Endothelial cell of umbilical vein (primary cell): ENCODE measurements at places on chromosomes 7 and 10.

GRCh38 chr7:12888717-12889116 lies 201.3 kb downstream of the ARL4A start:
- DNase-seq: peak; percentile 14

DNA sequence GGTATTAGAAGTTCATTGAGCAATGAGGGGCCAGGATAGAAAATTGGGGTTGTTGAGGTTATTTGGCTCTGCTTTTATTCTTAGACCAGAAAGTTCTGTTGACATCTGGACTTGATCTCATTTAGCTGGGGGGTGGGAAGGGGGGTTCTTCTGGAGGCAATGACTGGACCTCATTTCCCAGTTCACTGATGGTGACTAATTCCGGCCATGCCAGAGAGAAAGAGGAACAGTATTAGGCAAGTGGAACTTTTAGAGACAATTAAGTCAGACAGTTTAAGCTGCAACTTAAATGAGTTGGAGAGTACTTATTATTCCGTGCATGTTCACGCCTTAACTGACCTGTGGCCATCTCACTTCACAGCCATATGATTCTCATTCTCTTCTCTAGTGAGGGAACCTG lies 512.5 kb downstream of the REEP3 start:
- DNase-seq: no peak

DNA sequence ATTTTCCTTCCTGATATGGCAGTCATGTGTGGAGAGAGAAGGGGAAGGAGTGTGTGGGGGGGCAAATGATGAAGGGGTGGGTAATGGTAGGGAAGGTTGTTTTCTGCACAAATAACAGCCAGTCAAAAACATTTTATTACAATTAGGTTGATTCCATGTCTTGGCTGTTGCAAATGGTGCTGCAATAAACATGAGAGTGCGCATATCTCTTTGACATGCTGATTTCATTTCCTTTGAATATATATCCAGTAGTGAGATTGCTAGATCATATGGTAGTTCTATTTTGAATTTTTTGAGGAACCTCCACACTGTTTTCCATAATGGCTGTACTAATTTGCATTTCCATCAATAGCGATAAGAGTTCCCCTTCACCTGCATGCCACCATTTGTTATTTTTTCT lies 10.6 kb upstream of the JAZF1 start:
- DNase-seq: no peak

- no peak for DNase-seq
Measured at GRCh38 chr7:28855538-28856217, 102.5 kb downstream of the TRIL start.

DNA sequence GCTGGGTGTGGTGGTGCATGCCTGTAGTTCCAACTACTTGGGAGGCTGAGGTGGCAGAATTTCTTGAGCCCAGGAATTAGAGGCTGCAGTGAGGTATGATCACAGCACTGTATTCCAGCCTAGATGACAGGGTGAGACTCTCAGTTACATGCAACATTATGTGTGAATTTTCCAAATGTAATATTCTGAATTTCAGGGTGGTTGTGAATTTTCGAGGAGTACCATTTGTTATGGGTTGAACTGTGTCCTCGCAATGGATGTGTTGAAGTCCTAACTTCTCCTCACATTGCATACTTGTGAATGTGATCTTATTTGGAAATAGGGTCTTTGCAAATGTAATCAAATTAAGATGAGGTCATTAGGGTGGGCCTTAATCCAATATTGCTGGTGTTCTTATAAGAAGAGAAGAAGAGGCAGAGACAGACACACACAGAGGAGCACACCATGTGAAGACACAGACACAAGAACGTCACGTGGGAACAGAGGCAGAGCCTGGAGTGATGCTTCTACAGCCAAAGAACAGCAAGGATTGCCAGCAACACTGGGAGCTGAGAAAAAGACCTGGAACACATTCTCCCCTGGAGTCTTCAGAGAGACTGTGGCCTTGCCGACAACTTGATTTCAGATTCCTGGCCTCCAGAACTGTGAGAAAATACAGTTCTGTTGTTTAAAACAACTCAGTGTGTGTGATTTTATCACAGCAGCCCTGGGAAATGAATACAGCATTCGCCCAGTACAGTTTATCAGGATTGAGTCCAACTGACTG lies 91.9 kb downstream of the ZNF783 start:
- no peak for DNase-seq

DNA sequence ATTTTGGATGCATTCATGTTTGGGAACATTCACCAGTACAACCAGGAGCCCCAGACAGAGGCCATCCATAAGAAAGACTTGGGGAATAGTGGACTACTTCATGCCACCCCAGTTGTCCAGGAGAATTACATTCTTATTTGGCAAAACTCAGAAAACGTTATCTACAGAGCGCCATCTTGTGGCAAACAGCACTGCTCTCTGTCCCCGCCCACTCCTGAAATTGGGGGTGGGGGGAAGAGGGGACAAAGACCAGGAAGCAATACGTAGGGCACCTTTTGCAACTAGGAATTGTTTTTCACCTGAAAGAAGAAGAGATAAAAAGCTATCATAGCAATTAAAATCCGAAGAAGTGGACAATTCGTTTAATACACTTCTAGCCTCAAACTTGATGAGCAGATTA lies 134.6 kb upstream of the MGMT start:
- DNase-seq: peak; percentile 62

GRCh38 chr10:75887992-75888680 lies 456.7 kb downstream of the LRMDA start:
- no peak for DNase-seq

- DNase-seq: no peak
Measured at GRCh38 chr10:69287181-69287580, 8.9 kb downstream of the HK1 start.

DNA sequence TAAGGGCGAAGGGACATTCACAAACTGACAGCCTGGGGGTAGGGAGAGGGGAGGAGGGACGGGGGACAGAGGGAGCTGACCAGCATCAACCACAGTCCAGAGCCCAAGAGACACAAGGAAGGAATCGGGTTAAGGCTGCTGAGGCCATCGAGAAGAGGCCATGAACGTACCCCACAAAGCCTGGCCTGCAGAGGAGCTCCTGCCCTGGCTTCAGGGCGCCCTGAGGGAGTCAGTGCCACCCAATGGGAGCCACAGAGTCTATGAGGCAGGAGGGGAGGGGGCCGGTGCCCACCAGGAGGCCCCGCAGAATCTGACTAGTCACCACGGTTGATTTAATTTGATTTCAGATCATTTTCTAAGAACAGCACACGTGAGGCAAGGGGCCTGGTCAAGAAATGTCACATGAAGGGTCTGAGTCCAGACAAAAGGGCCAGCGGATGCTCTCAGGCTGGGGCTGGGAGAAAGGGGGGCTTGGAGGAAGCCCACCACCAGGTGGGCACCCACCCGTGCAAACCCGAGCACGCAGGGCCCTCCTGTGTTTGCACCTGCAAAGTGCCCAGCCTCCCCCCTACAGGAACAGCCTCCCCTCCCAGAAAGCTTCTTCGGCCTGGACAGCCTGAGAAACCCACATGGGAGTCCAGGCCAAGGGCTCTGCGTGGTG lies 40.4 kb downstream of the CAMK2B start:
- DNase-seq: no peak

DNA sequence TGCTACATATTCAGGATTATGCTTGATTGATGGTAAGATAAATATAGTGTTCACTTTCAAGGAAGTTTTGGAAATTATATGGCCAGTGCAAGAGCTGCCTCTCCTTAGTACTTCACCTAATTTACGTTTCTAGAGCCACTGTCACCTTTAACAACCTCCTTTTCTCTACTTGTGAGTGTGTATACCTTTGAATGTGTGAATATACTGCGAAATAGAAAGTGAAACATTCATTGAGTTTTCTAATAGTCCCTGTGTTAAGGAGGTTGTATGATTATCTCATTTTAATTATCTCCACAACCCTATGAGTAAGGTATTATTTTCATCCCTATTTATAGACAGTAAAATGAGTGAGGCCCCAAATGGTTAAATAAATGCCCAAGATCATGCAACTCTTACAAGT lies 1050.5 kb downstream of the XPNPEP1 start:
- no peak for DNase-seq

DNA sequence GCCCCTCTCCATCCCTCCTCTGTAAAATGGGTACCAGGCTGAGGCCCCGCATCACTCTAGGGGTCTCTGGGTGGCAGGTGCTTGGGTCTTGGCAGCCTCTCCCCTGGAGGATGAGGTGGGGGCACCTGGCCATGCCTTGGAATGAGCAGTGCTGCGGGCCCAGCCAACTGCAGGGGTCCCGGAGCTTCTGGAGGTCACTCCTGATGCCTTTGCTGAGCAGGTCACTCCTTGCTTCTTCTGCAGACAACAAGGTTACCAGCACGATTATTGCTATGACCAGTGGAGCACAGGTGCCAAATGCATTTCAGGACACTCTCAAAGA lies 22.4 kb upstream of the ZNF488 start:
- no peak for DNase-seq

- DNase-seq: no peak
Measured at GRCh38 chr10:50497758-50498157, 126.0 kb downstream of the SGMS1 start.

DNA sequence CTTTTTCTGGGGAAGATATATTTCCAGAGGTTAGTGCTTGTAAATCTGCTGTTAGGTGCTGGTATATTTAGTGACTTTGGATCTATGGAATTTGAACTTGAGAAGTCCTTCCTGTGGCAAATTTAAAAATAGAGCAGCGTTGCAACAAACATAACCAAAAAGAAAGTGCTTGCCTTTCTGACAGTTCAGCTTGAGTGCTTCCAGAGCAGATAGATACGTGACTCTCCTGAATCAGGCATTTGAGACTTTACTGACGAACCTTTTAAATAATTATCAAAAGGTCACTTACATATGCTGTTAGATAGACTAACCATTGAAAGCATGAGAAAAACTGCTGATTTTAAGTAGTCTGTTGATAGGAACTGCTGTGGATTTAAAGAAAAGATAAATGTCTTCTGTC lies 387.5 kb upstream of the LRRTM3 start:
- DNase-seq: no peak

GRCh38 chr7:75658802-75659201 lies 79.9 kb downstream of the HIP1 start:
- no peak for DNase-seq

DNA sequence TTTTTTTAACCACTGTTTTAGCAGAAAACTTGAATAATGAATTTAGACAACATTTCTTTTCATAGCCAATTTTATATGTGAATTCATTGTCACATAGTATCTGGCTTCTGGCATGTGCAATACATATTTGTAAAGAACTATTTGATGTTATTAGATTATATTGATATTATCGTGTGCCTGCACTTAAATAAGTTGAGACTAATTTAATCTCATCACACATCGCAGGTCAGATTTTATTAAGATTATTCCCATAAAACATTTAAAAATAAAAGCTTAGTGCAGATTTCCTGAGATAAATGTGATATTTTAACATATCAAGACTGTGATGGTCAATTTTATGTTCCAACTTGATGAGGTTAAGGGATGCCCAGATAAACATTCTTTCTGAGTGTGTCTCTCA lies 1565.3 kb upstream of the LRRTM3 start:
- DNase-seq: no peak

GRCh38 chr7:143496263-143496662 lies 18.6 kb downstream of the TAS2R41 start:
- DNase-seq: no peak

DNA sequence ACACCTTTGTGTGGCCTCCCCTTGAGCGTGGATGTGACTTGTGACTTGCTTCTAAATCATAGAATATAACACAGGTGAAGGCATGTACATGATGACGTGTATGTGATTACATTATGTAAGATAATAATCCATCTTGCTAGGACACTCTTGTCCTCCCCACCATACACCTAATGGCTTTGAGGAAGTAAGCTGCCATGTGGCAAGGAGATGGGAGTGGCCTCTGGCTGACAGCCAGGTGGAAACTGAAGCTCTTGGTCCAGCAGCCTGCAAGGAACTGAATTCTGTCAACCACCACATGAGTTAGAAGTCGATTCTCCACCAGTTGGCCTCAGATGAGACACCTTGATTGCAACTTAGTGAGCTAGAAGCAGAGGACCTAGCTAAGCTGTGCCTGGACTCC lies 67.4 kb upstream of the ELN start:
- no peak for DNase-seq

- DNase-seq: peak; percentile 76
Measured at GRCh38 chr10:125158601-125159485, 1.5 kb downstream of the CTBP2 start.

- DNase-seq: no peak
Measured at GRCh38 chr10:71217266-71218045, 5.1 kb downstream of the UNC5B start.

DNA sequence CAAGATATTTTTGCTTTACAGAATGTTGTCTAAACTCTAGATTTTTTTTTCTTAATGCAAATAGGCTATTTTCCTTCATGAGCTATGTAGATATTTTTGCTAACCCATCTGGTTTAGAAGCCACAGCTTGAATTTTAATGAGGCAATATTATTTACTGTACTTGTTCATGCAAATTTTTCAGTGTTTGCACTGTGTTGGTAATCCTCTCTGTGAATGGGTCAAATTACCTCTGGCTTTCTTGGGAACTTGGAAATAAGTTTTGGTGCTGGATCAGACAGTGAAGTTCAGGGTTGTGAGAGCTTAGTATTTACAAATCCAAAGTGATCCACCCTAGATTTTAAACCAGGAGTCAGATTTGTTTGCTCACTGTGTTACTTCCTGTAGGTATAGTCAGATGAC lies 686.9 kb downstream of the NXPH1 start:
- no peak for DNase-seq

GRCh38 chr7:46979439-46979838 lies 602.5 kb downstream of the TNS3 start:
- DNase-seq: no peak

- DNase-seq: no peak
Measured at GRCh38 chr7:156173748-156174353, 361.6 kb upstream of the SHH start.
